ENCODE measurements at places on chromosomes 5 and 9. TPM values are rescaled to one million over a fixed set of nuclear protein-coding genes. Genes with fewer than 3 reads are reported as not detected.

STRBP gene
- 3.3 TPM for total RNA-seq

GMCL2 gene
- total RNA-seq: not detected

CTXN3 gene
- total RNA-seq: not detected

PHF24 gene
- 0.28 TPM for total RNA-seq

BARHL1 gene
- not detected for total RNA-seq

DMGDH gene
- 3.7 TPM for total RNA-seq
